ENCODE measurements at places on chromosomes 1 and 21.

GRCh38 chr1:153599847-153600246 lies 13.1 kb downstream of the S100A16 start:
- DNase-seq, result no peak

GRCh38 chr1:38250356-38250755 lies 203.8 kb upstream of the POU3F1 start:
- DNase-seq, result no peak

DNA sequence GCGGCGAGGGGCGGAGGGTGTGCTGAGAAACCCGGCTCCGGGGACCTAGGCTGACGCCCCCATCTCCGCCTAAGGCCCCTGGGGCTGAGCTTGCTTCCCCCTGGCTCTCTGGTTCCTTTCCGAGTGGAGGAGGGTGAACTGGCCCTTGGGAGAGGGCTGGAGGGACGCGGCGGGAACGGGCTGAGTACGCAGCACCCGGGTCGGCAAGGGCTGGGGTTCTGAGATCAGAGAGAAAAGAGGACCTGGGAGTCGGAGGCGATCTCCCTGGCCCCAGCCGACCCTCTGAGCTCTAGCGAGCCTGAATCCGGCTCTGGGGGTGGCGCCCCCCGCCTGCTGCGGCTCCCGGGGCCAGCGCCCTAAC lies 270.8 kb downstream of the FOXD2 start:
- no peak for DNase-seq

DNA sequence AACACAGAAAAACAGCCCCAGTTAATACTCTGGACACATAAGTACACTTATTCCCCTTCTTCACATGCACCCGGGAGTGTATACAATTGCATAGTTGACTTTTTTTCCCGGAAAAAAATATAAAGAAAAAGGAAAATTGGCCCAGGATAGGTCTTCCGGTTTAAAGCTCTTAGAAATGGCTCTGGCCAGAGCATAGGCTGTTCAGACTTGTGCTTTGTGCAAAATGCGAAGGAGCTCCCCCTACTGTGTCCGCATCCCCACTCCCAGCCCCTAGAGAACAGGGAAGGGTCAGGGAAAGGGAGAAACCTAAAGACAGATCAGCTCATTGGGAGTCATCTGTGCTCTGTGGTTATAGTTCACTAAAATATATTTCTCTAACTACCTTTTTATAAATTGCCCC lies 5.5 kb upstream of the MTMR11 start:
- DNase-seq, result no peak

GRCh38 chr1:25256578-25256965 lies 9.3 kb upstream of the RSRP1 start:
- no peak for DNase-seq
